ENCODE measurements at places on chromosomes 7 and 10. TPM values are rescaled to one million over a fixed set of nuclear protein-coding genes. Genes with fewer than 3 reads are reported as not detected.

Gene GFRA1
- 51.3 TPM for total RNA-seq

Gene PROSER2
- 11.2 TPM for total RNA-seq

Gene CCDC126
- total RNA-seq, result 28.2 TPM

Gene SLC37A3
- 55.3 TPM for total RNA-seq

Gene FAM200A
- 6.1 TPM for total RNA-seq

Gene SPDYE17
- total RNA-seq, result not detected

DNA sequence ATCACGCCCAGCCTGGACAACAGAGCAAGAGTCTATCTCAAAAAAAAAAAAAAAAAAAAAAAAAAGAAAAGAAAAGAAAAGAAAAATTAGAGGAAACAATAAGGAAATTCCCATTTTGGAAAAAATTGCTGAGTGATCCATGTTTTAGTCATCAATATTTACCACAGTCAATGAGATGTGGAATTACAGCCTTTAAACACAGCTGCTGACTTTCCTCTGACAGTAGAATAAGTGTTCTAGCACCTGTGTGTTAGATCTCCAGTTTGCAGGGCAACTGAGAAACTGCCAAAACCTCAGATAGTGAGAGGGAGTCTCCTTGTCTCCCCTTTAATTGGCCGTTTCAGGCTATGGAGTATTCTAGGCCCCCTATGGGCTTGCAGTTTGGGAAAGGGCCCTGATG lies 520.1 kb downstream of the KCNMA1 start:
- DNase-seq, result no peak

DNA sequence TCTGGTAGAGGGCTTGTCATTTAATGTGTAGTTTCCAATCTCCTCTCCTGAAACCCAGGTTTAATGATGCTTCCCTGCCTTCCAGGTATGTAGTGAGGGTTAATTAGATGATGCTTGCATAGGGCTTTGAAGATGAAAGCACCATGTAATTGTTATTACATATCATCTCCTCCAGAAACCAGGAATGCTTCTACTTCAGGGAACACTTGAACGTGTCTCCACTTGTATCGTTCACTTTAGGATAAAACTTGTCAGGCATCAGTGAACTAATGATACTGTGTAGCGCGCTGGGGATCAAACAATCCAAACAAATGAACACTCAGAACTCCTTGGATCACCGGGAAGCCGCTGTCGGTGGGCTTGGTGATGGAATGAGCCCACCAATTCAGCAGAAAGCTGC lies 260.9 kb upstream of the FZD8 start:
- no peak for DNase-seq

DNA sequence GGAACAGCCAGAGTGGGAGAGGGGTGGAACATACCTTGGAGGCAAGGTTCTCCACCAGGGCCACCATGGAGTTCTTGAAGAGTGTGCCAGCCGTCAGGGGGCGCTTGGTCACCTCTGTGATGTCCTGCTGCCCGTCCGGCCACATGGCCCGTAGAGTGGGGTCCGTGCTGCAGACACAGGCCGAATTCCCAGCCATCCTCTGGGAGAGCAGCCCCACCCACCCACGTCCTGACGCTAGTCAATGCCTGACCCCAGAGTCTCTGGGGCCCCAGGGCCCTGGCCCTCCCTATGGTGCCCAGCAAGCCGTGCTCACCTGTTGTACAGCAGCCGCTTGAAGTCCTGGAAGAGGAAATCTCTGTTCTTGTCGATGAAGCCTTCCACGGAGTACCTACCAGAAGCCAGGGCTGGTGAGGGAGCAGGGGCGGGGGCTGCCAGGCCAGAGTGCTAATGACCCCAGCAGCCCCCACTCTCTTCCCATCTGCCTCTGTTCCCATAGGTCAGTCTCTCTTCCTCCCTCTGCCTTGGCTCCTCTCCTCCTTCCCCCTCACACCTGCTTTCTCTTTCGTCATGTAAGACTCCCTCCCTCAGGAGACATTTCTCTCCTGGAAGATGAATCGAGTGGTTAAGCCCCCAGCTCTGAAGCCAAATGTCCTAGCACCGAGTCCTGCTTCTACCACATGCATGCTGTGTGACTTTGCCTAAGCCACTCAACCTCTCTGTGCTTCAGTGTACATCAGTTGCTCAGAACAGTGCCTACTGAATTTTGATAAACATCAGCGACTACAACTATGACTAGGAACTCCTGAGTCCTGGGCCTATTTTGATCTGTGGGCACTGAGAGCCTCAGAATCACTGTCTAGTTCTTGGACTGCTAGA lies 11.0 kb downstream of the MYO1G start:
- peak; percentile 65 for DNase-seq

GRCh38 chr7:110921595-110922151 lies 169.3 kb upstream of the LRRN3 start:
- DNase-seq, result no peak

GRCh38 chr10:110357252-110357780 lies 52.6 kb upstream of the SMNDC1 start:
- DNase-seq, result peak; percentile 76

- no peak for DNase-seq
Measured at GRCh38 chr10:118020365-118020764, 26.4 kb downstream of the RAB11FIP2 start.

DNA sequence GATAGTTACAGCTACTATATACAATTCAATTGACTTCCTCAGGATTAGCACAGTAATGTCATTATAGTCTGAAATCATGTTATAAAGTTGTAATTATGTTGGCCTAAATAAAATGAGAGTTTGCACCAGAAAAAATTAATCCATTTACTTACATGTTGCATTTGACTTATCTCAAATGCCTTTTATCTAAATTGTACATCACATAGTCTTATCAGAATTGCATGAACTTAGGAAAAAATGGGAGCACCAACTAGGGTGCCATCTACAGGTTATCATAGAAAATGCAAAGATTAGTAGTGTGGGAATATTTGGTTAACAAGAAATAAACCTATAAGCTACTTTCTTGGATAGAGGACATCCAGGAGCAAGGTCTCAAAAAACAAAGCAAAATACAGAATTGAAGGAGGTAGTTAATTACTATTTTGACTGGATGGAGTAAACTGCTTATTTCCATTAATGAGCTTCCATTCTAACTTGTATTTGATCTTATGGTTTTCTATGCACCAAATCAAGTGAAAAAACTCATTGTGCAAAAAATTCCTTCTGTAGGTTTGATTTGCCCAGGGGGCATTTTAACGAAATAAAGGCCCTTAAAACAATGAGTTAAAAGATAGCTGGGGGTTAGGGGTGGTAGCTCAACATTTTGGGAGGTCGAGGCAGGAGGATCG lies 60.0 kb upstream of the ORC5 start:
- DNase-seq, result peak; percentile 53

DNA sequence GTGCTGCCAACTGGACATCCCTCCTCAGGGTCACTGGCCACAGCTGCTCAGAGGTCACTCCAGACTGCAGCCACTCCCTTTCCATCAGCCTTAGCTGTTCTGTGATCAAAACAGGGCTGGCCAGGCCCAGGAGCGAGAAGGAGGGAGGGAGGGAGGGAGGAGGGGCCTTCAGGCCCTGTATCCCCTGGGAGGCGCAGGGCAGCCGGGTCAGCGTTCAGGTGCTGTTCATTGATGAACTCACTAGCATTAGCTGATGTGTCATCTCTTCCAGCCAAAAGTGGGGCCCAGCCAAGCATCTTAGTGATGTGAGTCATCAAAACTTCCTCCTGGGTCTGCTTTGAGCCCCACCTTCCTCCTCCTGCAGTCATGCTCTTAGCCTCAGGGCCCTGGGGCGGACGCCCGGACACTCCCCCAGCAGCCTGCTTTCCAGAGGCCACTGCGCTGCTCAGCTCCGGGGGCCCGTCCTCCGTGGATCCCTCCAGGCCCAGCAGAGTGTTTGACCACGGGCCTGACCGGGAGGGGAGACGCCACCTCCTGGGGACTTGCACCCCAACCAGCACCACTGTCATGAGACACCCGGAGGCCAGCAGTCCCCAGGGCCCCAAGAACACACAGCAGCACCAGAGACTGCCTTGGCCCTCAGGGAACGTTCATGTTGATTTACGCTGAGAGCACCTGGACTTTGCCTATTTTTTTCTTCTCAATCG lies 149.2 kb downstream of the PRKAG2 start:
- peak; percentile 97 for DNase-seq

- no peak for DNase-seq
Measured at GRCh38 chr10:97174276-97174775, 11.4 kb downstream of the SLIT1 start.

GRCh38 chr7:98864731-98865453 lies 4.9 kb downstream of the TMEM130 start:
- no peak for DNase-seq

DNA sequence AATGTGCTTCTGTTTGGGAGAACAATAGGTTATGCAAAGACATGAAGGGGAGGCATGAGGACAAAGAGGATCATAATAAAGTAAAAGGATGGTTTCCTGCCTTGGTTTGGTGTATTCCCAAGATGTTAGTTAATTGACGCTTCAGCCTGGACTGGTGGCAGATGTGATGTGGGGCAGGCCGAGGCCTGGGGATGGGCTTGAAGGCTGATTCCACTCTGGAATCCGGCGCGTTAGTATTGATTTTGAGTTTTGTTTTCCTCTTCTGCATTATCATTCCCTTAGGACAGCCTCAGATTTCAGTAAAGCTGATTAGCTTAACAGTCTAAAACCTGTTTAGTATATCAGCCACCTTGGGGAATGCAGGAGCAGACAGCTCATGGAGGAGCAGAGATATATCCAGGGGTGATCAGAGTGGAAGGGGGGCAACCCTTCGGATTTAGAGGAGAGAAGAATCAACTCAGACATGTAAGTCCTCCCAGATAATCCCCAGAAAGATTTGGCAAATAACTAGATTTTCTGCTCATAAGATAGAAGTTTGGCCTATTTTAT lies 159.8 kb upstream of the MTPN start:
- no peak for DNase-seq

GRCh38 chr7:10780400-10780747 lies 193.3 kb upstream of the PHF14 start:
- DNase-seq, result no peak

- no peak for DNase-seq
Measured at GRCh38 chr7:6167004-6167551, 105.3 kb downstream of the CYTH3 start.

GRCh38 chr10:47371629-47372485 lies 12.2 kb downstream of the ZNF488 start:
- no peak for DNase-seq

GRCh38 chr7:151374139-151374538 lies 32.5 kb downstream of the NUB1 start:
- DNase-seq, result no peak

DNA sequence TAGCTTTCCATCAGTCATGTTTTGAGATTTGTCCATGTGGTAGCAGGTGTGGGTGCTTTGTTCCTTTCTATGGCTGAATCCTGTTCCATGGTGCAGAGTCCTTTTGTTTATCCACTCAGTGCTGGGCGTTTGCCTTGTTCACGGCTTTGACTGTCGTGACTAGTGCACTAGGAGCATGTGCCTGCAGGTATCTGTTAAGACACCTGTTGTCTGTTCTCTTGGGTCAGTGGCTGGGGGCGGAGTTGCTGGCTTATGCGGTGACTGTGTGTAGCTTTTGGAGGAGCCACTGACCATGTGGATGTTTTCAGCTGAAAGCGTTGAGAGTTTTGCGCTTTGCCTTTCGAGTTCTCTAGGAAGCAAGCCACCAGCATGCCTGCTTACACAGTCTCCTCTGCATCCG lies 573.1 kb upstream of the FOXK1 start:
- no peak for DNase-seq

GRCh38 chr10:77490534-77491314 lies 146.9 kb downstream of the KCNMA1 start:
- no peak for DNase-seq

GRCh38 chr10:11958956-11959355 lies 83.7 kb downstream of the UPF2 start:
- no peak for DNase-seq

- DNase-seq, result no peak
Measured at GRCh38 chr10:129244298-129244697, 222.7 kb upstream of the MGMT start.

GRCh38 chr7:120164-120991 lies 72.0 kb upstream of the FAM20C start:
- DNase-seq, result no peak

GRCh38 chr10:125559210-125559609 lies 123.8 kb downstream of the TEX36 start:
- DNase-seq, result no peak

Measured in dermis blood vessel endothelial cell (primary cell).